Dorsolateral prefrontal cortex (tissue), 122 donors: ENCODE measurements at places on chromosomes 16 and 17. TPM values are rescaled to one million over a fixed set of nuclear protein-coding genes. Genes with fewer than 3 reads are reported as not detected.

- DNase-seq: no peak
These were observed 40.7 kb downstream of the SNX20 start for GRCh38 chr16:50640391-50640790.

- DNase-seq: no peak
These were observed 15.1 kb downstream of the NQO1 start for GRCh38 chr16:69711115-69711740.

- no peak for DNase-seq
These were observed 34.1 kb downstream of the HELZ start for GRCh38 chr17:67210915-67211314.

DNA sequence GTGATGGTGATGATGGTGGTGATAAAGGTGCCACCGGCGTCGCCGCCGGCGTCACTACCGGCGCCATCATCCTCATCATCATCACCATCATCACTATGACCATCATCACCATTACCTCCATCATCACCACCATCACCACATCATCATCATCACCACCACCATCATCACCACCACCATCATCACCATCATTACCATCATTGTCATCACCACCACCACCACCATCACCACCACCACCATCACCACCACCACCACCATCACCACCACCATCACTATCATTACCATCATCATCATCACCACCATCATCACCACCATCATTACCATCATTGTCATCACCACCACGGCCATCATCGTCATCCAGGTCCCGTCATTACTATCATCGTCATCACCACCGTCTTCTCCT is 179.7 kb downstream of the NPIPB11 start:
- DNase-seq: no peak

DNA sequence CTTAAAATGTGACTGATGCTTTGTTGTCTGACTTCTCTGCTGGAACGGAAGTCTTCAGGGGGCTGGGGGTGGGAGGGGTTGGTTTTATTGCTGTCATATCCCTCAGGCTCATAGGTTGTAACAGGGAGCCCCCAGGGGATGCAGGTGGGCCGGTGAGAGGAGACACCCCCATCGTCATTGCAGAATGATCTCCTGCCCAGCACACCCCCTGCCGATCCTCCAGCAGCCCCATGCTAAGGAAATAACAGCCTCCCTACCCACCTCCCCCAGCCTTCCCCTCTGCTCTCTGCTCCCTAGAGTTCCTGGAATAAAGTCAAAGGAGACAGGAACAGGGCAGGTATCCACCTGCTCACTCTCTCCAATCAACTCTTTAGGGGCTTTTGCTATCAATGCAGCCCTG is 270.1 kb upstream of the TNRC6C start:
- no peak for DNase-seq

- no peak for DNase-seq
These were observed 14.1 kb upstream of the TNS4 start for GRCh38 chr17:40515491-40516041.

GRCh38 chr16:794091-794822 is 5.8 kb downstream of the CHTF18 start:
- DNase-seq: no peak

- no peak for DNase-seq
These were observed 88.5 kb upstream of the ZNF267 start for GRCh38 chr16:31785126-31785525.

DNA sequence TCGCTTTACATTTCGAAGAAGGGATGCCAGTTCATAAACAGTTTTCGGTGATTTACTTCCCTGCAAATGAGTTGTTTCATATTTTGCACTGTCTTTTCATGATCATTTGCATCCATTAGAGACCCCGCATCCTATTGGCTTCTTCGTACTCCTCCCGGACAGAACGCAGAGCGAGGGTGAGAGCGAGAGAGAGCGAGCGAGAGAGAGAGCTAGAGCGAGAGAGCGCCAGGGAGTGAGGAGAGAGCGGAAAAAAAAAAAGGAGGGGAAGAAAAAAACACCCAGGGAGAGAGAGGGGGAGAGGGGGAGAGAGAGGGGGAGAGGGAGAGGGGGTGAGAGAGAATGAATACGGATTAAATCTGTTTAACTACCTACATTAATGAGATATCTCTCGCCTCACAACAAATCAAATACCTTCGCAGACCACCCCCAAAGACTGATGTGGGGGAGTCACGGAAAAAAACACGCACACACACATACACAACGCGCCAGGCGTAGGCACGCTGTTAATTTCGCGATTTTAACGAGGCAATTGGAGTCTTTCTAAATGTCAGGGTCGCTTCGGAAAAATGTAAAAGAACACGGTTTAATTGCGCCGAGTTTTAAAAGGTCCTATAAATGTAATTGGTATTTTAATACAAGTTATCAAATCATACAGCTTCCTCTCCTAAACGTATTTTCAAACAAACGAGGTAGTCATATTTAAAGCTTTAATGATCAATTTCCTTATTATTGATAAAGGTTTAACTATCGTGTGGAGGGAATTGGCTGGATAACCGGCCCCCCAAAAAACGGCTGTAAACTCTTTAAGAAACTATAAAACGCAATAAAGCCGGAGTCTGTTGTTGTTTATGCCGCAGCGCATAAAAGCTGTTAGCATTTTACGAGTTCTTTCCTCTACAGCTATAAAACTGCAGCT is at the start of gene HOXB8:
HOXB8 (minus strand) TSS at position 246 of the 916 bp plus-strand sequence. CDS start 588 bp downstream, outside the sequence.
- DNase-seq: no peak

DNA sequence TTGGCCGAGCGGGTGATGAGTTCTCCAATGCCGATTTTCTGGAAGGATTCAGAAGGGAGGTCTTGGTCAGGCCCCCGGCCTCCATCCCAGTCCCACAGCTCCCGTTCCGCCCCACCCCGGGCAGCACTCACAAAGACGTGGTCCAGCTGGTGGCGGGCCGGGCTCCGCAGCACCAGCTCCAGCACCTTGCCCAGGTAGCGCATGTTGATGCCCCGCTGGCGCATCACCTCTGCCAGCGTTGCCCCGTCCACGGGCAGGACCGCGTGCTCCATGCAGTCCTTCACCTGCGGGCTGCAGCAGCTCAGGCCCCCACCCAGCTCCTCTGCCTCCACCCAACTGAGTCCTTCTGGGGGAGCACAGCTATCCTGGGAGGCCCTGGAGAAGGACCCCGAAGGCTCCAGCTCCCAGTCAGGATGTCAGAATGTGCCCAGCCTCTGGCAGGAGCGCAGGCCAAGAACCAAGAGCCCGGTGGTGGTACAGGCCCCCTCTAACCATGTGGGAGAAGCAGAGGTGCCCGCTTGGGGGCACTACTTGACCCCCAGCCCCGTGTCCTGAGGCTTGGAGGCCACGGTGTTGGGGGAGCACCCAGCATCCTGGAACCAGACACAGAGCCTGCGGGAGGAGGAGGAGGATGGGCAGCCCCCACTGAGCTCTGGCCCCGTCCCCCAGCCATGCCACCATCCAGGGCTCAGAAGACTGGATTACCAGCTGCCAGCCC is 16.2 kb downstream of the CLUH start:
- DNase-seq: no peak

- no peak for DNase-seq
These were observed 46.9 kb upstream of the BAHCC1 start for GRCh38 chr17:81348097-81349055.

DNA sequence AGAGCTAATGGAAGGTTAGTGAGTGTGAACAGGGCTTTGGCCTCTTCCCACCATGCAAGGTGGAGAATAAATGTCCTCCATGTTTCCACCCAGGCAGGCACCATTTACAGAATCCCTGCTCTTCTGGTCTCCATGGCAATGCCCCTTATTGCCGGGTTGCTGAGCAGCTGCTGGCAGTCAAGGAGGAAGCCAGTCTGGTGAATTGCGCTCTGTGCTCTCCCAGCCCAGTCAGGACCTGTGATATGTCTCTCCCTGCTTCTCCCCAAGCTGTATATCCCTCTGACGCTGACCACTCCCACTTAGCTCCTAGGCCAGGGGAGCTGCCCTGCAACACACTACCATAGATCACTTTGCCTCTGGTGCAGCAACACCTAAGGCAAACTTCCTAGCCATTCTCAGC is 402.1 kb upstream of the ERCC4 start:
- DNase-seq: no peak

DNA sequence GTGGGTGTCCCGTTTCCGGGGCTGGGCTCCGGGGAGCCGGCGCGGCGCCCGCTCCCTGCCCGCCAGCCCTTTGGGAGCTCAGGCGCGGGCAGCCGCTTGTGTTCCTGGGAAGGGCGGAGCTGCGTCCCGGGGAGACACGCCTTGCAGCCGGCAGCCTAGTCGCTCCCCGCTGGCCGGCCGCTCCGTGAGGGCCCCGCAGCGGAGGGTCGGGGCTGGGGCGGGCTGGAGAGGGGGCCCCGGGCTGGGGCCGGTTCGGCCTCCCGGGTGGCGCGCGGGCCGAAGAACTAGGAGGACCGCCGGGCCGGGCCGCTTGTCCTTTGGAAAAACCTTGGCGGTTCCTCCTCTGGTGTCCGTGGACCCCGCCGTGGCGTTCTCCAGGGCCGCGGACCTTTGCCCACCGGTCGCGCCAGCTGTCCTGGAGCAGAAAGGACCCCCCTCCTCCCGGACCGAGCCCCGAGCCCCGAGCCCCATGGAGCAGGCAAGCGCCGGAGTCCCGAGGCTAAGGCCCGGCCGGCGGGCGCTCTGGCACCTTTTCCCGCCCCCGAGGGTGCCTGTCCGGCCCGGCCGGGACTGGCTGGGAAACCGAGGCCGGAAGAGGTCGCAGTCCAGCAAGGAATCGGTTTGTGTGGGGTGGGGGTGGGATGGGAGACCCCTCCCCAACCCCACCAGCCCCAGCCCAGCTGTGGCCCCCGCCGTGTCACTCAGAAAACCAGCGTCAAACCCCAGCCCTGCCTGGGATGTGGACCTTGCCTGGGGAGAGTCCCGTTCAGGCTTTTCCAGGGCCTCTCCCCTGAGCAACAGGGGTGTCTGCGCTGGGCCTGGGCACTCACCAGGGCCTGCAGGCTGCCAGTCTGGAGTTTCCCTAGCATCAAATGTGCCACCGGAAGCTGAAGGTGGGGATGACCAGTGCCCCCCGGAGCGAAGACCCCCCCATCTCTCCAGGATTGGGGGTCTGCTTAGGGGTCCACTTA is 6.8 kb upstream of the TBC1D3B start:
- DNase-seq: peak; percentile 13

- DNase-seq: no peak
These were observed 19.1 kb downstream of the GSPT1 start for GRCh38 chr16:11896486-11897176.

DNA sequence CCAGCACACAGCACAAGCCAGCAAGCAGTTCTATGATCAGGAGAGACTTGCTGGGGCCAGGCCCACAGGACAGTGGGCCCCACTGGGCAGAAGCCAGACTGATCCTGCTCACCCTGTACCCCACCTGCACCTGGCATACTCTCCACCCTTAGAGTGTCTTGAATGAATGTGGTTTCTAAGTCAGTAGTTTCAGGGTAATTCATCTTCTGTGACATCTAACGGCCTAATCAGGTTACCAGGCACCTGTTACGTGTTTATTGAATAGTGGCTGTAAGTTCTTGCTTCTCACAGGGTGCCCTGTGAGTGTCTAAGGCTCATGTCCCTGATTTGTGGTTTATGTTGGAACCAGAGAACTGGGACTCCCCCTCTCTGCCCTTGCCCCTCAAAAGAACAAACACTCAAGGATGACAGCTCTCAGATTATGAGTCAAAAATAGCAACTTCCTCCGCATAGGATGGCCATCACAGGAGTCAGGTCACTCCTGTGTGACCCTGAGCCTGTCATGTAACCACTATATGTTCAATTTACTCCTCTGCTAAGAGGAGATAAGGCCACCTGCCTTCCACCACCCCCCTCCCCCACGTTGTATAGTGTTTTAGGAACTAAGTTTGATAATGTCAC is 7.0 kb upstream of the OR2C1 start:
- no peak for DNase-seq

DNA sequence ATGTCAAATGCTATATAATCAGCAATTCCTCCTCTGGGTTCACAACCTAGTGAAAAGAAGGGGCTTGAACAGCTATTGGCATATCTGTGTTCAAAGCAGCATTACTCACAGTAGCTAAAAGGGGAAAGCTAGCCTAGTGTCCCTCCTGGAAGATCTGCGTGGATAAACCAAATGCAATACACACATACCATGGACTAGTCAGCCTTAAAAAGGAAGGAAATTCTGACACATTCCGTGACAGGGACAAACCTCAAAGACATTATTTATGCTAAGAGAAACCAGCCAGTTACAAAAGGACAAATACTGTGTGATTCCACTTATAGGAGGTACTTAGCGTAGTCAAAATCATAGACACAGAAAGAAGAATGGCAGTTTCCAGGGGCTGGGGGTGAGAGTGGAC is 90.1 kb downstream of the XYLT1 start:
- DNase-seq: no peak

DNA sequence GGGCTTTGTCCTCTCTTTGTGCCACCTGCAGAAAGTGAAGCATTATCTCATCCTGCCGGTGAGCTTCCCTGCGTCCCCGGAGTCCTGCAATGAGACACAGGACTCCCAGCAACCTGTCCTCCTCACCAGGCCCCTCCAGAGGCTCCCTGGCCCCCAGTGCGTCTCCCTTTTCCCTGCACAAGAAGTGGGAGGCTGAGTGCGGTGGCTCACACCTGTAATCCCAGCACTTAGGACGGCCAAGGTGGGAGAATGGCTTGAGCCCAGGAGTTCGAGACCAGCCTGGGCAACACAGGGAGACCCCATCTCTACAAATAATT is 8.4 kb downstream of the GRB7 start:
- no peak for DNase-seq

- no peak for DNase-seq
These were observed 62.1 kb downstream of the ABHD15 start for GRCh38 chr17:29504711-29505110.

GRCh38 chr17:17406225-17406624 is 70.6 kb upstream of the MED9 start:
- DNase-seq: no peak

DNA sequence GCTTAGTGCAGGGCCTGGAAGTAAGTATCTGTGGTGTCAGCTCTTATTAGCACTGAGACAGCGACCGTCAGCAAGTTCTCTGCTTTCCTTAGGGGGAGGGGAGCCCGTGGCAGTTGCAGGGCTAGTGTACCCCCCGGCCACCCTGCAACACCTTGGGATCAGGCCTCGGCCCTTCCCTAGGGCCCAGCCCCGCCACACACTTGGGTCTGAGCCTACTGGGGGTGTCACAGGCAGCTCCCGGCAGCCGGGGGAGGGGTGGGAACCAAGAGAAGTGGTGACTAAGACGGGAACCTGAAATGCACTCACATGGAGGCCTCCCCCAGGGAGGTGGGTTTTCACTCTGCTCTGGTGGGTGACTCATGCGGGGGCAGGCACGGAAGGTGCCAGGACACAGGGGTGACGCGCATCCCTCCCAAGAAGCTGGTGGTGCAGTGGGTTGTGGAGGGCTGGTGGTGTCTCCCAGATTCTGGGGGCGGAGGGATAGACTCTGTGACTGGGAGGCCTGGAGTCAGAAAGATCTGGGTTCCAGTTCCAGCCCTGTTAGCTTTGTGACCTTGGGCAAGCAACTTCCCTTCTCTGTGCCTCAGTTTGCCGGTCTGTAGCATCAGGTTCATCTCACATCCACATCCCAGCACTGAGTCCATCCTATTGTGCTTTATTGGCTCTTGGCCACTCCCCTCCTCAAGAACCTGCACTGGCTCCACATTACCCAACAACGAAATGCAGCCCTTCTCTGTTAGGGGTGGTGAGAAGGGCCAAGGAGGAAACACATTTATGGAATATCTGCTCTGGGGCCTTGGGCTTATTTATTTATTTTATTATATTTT is 44.5 kb downstream of the LAT start:
- DNase-seq: no peak

The LHX1 gene
- total RNA-seq: 0.26 TPM

The KLHL10 gene
- 1.3 TPM for total RNA-seq

The BICDL2 gene
- 0.29 TPM for total RNA-seq

The SMIM36 gene
- not detected for total RNA-seq

The KRT16 gene
- not detected for total RNA-seq

The NPIPB6 gene
- 7.7 TPM for total RNA-seq

The LRRC46 gene
- not detected for total RNA-seq

The SDR42E1 gene
- not detected for total RNA-seq

The C16orf89 gene
- total RNA-seq: 27.8 TPM
